ENCODE measurements at places on chromosomes 5 and 9.

DNA sequence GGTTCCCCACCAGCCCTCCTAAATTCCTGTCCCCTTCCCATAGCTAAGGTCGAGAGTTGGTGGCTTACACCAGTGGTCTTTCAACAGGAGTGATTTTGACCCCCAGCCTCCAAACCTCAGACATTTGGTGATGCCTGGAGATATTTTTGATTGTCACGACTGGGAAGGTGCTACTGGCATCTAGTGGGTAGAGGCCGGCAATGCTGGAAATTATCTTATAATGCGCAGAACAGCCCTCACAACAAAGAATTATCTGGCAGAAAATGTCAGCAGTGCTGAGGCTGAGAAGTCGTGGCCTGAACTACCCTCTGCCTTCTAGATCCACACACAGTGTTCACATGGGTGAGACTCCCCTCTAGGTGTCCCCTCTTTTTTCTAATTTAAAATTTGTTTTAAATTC is 69.6 kb downstream of the IL31RA start:
- DNase-seq = no peak

- DNase-seq = no peak
These were observed 164.9 kb downstream of the SEMA6A start for GRCh38 chr5:116409591-116410296.

DNA sequence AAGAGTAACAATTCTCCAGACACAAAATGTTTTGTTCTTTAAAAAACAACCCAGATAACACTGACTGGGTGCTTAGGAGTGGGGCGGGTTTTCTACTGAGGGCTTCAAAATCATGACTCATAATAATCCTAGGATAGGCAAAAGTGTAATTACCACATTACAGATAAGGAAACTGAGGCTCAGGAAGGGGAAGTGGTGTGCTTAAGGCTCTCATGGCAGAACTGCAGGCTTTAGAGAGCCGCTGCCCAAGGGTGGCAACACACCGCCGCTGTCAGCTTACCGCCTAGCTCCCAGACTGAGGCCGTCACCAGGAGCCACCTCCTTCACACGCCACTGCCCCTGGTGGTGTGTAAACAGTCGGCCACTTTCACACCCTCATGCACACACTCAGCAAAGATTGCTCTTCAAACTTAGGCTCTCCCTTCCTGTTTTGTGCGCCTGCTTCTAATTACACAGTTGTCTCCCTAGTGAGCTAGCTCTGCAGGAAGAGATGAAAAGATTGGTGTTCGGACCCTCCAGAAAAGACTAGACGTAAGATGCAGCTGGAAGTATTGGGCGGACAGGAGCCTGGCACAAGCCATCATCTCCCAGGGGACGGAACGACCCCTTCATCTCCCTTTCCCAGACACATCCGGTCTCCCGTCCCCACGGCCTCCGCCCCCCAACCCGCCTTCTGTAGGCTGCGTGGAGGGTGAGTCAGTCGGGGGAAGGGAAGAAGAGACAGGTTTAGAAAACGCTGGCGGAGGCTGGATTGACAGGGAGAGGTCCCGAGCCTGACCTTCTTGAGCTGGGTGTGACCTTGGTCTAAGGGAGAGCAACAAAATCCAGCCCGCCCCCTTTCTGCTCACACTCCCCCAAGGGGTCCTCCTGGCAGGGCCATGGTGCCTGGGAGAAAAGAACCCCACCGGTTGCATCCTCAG is 162.7 kb downstream of the SYK start:
- DNase-seq = no peak

GRCh38 chr5:77645158-77645994 is 6.9 kb upstream of the OTP start:
- no peak for DNase-seq

DNA sequence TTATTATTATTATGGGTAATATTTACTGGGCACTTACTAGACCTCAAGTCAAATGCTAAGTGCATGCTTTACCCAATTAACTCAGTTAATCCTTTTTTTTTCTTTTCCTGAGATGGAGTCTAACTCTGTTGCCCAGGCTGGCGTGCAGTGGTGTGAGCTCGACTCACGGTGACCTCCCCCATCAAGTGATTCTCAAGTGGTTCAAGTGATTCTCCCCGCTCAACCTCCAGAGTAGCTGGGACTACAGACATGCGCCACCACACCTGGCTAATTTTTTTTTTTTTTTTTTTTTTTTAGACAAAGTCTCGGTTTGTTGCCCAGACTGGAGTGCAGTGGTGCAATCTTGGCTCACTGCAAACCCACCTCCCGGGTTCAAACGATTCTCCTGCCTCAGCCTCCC is 69.1 kb downstream of the CXXC5 start:
- DNase-seq = no peak

DNA sequence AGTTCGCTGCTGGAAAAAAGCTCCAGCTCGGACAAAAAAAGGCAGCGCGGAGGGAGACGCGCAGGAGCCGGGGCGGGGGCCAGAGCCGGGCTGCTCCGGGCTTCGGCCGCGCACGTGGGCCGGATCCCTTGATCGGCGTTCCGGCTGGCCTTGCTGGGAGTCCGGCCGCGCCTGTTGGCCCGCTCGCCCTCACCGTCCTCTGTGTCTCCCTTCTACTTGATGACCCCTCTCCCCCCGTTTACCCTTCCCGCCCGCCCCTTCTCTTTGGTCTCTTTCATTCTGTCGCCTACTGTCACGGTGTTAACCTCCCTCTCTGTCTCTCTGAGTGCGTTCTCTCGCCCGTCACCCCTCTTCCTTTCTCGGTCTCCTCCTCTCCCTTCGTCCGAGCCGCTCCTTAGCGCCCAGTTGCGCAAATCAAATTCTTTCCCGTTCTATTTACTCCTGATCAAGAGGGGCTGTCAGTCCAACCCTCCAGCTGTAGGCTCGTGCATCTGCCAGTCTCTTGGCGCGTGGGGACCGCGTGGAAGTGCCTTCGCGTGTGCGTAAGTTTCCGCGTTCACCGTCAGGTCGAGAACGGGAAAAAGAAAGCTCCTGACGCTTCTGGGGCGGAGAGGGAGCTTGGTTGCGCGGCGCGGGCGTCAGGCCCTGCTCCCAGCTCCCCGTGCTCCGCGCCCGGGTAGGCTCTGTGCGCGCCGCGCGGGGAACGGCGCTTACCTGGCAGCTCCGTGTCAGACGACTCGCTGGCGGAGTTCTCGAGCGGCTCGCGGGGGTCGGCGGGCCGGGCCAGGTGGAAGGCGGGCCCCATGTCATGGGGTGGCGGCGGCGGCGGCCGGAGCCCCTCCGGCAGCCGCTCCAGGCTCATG is 798 bp downstream of the PITX1 start:
- no peak for DNase-seq

- no peak for DNase-seq
These were observed 23.6 kb downstream of the COL27A1 start for GRCh38 chr9:114178756-114179450.

DNA sequence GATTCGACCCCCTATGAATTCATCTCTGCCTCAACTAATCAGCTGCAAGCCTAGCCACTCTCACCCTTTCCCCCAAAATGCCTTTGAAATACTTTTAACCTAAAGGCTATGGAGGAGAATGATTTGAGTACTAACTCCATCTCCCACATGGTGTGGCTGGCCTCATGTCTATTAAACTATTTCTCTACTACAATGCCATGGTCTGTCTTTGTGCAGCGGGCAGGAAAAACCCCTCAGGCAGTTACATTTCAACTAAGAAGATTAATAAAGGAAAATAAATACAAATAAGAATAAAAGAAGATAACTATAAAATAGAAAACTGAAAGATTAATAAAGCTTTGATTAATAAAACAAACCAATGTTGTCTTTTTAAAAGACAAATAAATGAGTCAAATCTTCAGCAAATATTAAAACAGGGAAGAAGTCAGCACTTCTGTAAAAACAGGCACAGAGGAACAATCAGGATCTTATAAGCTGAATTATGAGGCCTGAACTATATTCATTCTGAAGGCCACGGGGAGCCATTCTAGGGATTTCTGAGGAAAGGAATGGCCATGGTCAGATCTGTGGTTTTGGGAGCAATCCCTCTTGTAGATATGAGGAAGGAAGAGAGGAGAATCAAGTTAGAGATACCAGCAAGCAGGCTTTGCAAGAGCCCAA is 116.1 kb upstream of the SLC12A2 start:
- no peak for DNase-seq

GRCh38 chr9:90219548-90220118 is 423.0 kb downstream of the DIRAS2 start:
- DNase-seq = no peak

DNA sequence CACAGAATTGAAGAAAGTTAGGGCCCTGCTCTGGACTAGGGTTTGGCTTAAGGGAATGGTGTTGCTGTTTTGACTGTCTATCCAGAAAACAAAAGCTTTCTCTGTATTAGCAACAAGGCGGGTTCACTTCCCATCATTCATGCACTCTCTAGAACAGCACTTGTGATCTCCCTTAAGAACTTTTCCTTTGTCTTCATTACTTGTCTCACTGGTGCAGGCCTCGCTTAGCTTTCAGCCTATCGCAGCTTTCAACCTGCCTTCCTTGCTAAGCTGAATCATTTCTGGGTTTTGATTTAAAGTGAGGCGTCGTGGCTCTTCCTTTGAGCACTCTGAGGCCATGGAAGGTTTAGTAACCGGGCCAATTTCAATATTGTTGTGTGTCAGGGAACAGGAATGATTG is 35.2 kb upstream of the LPCAT1 start:
- no peak for DNase-seq

- no peak for DNase-seq
These were observed 29.0 kb downstream of the SARDH start for GRCh38 chr9:133709015-133709611.

DNA sequence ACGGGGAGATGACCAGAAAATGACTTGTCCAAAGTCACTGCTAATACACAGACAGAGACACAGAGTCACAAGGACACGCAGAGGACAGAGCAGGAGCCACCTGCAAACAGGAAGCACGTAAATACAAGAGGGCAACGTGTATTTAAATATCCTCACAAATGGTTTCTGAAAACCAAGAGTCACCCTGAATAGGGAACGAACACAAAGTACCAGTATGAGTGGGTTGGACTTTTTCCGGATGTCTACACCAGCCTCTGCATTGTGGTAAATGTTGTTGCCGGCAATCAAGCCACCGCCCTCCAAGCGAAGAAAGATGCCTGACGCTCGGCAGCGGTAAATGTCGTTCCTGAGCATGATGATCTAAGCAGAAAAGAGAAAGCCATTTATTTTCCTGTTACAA is 44.5 kb downstream of the FBXO10 start:
- no peak for DNase-seq

DNA sequence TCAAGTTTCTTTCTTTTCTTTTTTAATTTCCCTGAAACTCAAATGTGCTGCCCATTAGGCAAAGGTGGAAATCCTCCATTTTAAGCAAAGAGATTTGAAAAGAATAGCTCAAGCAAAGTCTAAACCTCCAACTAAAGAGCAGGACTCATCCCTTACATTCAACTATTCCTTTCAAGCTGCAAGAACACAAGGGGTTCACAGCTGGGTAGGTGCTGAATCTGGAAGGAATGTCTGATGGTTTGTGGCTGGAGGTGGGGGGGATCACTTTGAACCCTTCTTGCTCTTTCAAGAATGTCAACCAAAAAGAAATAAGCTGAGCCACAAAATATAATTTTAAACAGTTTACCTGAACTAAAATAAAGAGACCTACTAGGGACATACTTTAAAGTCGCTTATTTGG is 375.7 kb upstream of the CDH10 start:
- DNase-seq = no peak

DNA sequence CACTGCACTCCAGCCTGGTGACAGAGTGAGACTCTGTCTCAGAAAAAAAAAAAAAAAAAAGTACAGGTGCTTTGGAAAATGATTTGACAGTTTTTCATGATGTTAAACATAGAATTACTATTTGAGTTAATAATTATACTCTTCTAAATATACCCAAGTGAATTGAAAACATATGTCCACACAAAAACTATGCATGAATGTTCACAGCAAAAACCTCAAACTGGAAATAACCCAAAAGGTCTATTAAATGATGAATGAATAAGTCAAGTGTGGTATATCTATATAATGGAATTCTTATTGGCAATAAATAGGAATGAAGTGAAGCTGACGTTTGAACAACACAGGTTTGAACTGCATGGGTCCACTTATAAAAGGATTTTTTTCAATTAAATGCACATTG is 207.2 kb upstream of the DAB2 start:
- DNase-seq = no peak

GRCh38 chr5:30638899-30639298 is 554.6 kb upstream of the CDH6 start:
- no peak for DNase-seq

Measured in RCC 7860 (cell line).